ENCODE measurements at places on chromosomes 3 and 15. TPM values are rescaled to one million over a fixed set of nuclear protein-coding genes. Genes with fewer than 3 reads are reported as not detected.

- no peak overlapping the region for H3K4me3 ChIP-seq
- H3K36me3 ChIP-seq, result no peaks in the 10 kb centered on the region
- DNase-seq, result no peak
- no peak overlapping the region for H3K27ac ChIP-seq
These were observed 173.3 kb downstream of the IL20RB start for GRCh38 chr3:137131081-137131480.

Gene MAN2C1
- 209 TPM for total RNA-seq

- DNase-seq, result no peak
- H3K36me3 ChIP-seq, result no peaks in the 10 kb centered on the region
- no peak overlapping the region for H3K4me3 ChIP-seq
- H3K27ac ChIP-seq, result no peak overlapping the region
- no peaks in the 10 kb centered on the region for H3K4me1 ChIP-seq
These were observed 48.8 kb downstream of the FBXO22 start for GRCh38 chr15:75952525-75952924.

DNA sequence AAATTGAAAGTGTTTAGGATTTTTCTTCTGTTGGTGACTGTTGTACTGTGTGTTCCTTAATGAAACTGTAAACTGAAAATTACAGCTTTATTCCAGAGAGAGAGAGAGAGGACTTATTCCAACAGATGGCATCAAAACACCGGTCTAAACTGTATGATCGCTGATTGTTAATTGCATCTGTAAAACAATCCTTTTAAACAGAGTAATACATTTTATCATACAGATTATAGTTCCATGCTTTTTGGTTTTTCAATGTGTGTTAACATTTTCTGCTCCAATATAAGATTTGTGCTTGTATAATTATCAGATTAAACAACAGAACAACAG, 289.7 kb upstream of the DNAJC19 start:
- H3K4me1 ChIP-seq, result peaks cover 5% of the 10 kb centered on the region
- H3K27me3 ChIP-seq, result no peaks in the 10 kb centered on the region
- DNase-seq, result no peak
- no peaks in the 10 kb centered on the region for H3K36me3 ChIP-seq

GRCh38 chr3:184361532-184361931, at the start of the genes CLCN2 and POLR2H:
CLCN2 (minus strand) TSS chr3:184361605; CDS start chr3:184361479, 126 bp downstream.
POLR2H (plus strand) TSS chr3:184361710; CDS start chr3:184363493, 1,783 bp downstream.
- H3K4me3 ChIP-seq, result peak within 1 kb of the TSS; percentile 99
- H3K27ac ChIP-seq, result peak within 1 kb of the TSS; percentile 97
- DNase-seq, result peak; percentile 69

Gene ADAMTS17
- total RNA-seq, result 2.3 TPM

DNA sequence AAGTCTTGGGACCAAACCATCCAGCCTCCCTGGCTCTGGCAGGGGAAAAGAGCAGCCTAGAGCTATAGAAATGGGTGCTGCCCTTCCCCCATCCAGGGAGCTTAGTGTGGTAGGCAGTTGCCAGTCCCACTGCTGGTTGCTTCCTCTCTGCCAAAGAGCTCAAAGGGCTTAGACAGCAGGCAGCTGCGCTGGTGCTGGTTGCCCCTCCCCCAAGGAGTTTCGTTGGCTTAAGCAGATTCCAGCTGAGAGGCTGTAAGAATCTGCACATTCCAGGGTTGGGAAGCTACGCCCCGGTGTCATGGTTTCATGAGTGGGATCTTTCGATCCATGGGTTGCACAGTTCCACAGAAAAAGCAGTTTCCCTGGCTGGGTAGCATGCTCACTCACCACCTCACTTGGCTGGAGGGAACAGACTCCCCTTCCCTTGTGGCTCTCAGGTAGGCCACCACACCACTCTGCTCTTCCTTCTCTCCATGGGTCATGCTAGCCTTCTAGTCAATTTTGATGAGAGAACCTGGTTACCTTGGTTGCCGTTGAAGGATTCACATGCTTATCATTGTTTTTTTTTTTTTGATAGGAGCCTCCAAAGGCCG, 195.1 kb downstream of the EPHA6 start:
- peaks cover 9% of the 10 kb centered on the region for H3K36me3 ChIP-seq
- no peaks in the 10 kb centered on the region for H3K4me1 ChIP-seq
- no peak overlapping the region for H3K4me3 ChIP-seq

DNA sequence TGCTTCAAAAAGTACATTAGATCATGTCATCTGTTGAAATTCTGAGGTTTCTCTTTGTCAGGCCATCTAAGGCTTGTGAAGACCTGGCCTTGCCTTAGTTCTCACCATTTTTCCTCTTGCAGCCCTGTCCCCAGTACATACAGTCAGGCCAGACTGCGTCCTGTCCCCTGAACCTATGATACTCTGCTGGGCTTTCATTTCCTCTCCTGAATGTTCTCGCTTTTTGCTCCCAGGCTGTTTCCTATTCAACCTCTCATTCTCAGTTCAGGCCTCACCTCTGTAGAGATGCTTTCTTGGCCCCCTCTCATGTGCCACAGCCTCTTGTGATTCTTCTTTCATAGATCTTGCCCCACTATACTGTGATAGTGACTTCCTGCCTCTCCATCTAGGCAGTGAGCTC, 648.8 kb upstream of the KCNMB2 start:
- H3K27ac ChIP-seq, result no peak overlapping the region
- no peak overlapping the region for H3K4me3 ChIP-seq
- H3K36me3 ChIP-seq, result no peaks in the 10 kb centered on the region

Measured in neural crest cell (in vitro differentiated cells).